GM20000 (cell line): ENCODE measurements at places on chromosomes 1 and 21.

DNA sequence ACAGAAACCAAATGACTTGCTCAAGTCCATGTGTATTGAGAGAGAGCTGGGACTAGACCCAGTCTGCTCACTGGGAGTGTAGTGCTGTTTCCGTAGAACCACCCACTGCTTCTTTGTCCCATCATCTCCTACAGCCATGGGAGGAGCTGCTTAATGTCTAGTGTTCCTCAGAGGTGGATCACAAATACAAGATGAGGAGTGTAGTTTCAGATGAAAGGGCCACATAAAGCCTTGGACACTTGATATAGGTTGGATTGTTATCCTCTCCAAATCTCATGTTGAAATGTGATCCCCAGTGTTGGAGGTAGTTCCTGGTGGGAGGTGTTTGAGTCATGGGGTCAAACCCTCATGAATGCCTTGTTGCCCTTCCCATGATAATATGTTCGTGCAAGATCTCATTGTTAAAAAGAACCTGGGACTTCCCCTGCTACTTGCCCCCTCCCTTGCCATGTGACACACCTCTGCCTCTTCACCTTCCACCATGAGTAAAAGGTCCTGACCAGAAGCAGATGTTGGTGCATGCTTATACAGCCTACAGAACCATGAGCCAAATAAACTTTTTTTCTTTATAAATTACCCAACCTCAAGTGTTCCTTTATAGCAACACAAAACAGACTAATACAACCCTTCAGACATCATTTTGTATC lies 127.5 kb upstream of the DNAH14 start:
- no peak for DNase-seq

DNA sequence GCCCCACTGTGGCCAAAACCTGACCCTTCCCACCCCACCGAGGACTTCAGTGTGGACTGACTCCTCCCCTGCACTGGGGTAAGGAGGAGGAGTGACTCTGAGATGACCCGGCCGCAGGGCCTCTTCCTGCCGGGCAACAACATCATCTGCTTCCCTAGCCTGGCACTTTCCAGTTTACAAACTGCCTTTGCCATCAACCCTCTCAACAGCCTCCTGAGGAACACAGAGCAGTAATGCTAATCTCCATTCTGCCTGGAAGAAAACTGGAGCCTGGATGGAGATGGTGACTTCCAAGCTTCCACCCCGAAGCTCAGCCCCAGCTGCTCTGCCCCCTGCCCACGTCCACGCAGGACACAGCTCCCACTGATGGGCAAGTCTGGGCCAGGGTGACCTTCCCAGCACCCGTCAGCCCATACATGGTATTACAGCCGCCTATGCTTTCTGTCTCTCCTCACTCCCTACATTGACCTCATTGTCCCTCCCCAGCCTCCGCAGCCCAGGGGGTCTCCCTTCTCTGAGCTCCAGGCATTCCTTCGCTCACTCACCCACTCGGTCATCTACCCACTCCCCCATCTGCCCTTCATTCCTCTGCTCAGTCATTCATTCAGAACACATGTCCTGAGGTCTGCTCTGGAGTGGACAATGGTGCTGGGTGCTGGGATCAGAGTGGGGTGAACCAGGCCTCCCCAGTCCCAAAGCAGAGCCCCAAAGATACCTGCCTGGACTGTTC lies 34.2 kb downstream of the RAP1GAP start:
- no peak for DNase-seq

GRCh38 chr1:3431266-3431665 lies 23.2 kb upstream of the ARHGEF16 start:
- DNase-seq, result no peak

GRCh38 chr21:31772674-31773555 lies 41.0 kb upstream of the SCAF4 start:
- DNase-seq, result peak; percentile 63

GRCh38 chr1:115685029-115685705 lies 43.4 kb downstream of the VANGL1 start:
- no peak for DNase-seq

DNA sequence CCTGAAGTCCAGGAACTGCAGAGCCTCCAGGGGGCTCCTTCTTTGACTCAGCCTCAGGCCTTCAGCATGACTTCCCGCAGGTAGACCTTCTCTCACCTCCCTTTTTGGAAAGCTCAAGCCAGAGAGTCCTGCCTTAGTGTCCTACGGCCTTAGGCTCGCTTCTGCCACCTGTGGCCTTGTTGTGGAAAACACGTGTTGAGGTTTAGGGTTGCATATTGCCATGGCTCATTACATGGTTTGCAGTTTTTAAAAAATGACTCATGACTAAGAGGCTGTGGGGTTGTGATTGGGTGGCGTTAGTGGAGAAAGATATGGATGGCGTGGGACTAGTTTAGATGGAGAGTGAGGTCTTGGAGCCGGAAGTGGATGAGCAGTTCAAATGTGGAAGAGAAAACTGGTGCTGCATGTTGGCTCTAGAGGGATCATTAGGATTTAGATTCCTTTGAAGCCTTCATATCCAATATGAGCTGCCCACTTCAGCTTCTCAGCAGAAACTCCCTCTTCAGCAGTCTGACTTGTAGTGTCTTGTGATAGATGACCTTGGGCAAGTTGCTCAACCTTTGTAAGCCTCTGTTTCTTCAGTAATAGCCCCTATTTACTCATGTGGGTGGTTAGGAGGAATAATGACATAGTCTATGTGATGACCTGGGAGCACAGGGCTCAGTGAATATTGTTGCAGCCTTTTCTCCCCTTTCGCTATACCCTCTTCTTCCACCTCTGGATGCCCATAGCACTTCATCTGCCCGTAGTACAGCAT lies 6.5 kb upstream of the FGGY start:
- peak; percentile 51 for DNase-seq

DNA sequence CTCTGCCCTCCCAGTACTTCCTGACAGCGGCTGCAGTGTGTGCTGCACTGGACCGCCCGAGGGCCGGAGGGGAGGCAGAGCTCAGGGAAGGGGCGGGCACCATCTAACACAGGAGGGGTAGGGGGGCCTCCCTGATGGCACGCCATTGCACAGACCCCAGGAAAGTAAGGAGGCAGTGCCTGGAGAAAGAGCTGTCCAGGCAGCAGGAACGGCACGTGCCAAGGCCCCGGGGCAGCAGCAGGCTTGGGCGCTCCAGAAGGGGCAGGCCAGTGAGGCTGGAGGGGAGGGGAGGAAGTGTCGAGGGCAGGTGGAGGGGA lies 110.7 kb downstream of the CRYAA start:
- DNase-seq, result no peak

DNA sequence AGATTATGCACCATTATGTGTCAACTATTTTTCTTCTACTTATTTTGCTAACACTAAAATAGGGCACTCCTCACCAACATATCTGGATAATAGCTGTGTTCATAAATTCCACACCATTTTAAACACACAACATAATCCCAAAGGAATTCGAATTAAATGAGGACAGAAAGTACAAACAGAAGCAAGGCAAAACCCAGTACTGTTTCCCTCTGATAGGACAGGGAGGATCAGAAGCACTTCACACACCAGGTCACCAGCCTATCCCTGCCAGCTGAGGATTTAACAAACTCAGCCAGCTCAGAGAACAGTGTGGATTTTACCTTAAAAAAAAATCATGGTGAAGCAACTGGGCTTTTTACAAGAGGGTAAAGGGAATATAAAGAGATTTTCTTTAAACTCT lies 20.0 kb downstream of the CRYZ start:
- DNase-seq, result no peak

GRCh38 chr21:36966821-36967768 lies 626 bp upstream of the HLCS start:
- no peak for DNase-seq

DNA sequence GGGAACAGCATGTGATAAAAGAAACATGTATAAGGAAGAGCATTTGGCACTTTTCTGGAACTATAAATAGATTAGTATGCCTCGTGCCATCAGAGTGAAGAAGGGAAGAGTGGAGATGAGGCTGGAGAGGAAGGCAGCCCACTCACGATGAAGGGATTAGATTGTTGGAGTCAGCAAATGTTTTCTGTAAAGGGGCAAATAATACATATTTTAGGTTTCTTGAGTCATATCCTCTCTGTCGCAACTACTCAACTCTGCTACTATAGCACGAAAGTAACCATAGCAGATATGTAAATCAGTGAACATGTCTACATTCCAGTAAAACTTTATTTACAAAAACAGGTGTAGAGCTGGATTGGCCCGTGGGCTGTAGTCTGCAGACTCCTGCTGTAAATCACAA lies 147.8 kb downstream of the TENT5C start:
- no peak for DNase-seq

- no peak for DNase-seq
Measured at GRCh38 chr21:42225571-42226155, 6.7 kb downstream of the ABCG1 start.

- DNase-seq, result no peak
Measured at GRCh38 chr1:20124456-20125057, 5.2 kb upstream of the PLA2G2D start.

GRCh38 chr1:43358121-43358745 lies 548 bp upstream of the CDC20 start:
- DNase-seq, result peak; percentile 73

DNA sequence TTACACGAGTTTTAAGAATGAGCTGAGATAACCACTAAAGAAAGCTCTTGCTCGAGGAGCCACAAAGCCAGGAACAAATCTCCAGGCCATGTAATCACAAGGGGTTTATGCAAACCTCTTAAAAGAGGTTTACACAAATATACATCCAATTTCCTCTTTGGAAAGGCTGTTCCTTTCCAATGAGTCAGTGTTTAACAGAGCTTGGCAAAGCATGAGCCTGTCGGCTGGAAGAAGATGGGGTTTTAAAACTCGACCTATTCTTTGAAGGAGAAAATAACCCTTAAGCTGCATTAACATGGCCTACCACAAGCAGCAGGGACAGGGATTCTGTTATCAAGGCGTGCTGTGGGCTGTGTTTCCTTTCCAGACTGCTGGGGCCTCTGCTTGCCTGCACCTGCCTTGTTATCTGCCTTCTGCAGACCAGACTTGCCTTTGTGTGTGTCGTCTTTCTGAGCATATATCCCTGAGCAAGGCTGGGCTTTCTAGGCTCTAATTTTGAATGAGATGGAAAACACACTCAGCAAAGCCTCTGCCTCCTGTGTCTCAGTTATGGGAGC lies 40.6 kb upstream of the CYP2J2 start:
- no peak for DNase-seq

- peak; percentile 98 for DNase-seq
Measured at GRCh38 chr1:37553927-37554808, at the start of gene SNIP1. SNIP1 (minus strand) TSS chr1:37554293; CDS start chr1:37554229, 64 bp downstream.

DNA sequence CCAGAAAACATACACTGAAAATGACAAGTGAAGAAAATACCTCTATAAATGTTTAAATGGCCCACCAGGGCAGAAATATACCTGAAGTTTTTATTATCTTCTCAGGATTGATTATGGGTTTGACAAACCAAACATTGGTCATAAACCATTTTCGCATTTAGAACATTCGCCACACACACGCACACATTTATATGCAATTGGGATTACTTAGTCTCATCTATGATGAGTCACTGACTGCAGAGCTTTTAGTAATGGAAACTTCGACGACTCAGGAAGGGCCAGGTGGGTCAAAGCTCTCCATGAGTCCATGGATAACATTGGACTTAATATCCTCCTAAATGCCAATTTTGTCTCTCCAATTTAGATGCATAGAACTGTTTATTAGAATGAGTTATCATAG lies 16.9 kb downstream of the NRDC start:
- no peak for DNase-seq

DNA sequence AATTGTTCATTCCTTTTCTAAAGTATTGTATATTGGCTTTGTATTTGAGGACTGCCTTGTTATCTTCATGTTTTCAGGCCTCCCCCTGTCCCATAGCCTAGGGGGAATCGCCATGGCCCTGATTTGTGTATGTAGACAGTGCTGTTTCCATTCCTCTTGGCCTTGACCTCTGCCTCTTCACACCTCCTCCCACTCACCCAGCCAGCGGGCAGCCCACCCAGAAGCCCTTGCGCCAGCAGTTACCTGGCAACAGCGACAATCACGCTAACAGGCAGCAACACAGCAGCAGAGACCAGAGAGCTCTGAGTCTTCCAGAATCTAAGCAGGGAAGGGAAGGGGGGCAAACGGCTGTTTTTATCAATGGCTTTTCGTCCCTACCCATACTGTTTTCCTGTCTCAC lies 50.0 kb upstream of the NPL start:
- peak; percentile 56 for DNase-seq

- no peak for DNase-seq
Measured at GRCh38 chr21:43311301-43311817, 115.6 kb downstream of the SIK1 start.

DNA sequence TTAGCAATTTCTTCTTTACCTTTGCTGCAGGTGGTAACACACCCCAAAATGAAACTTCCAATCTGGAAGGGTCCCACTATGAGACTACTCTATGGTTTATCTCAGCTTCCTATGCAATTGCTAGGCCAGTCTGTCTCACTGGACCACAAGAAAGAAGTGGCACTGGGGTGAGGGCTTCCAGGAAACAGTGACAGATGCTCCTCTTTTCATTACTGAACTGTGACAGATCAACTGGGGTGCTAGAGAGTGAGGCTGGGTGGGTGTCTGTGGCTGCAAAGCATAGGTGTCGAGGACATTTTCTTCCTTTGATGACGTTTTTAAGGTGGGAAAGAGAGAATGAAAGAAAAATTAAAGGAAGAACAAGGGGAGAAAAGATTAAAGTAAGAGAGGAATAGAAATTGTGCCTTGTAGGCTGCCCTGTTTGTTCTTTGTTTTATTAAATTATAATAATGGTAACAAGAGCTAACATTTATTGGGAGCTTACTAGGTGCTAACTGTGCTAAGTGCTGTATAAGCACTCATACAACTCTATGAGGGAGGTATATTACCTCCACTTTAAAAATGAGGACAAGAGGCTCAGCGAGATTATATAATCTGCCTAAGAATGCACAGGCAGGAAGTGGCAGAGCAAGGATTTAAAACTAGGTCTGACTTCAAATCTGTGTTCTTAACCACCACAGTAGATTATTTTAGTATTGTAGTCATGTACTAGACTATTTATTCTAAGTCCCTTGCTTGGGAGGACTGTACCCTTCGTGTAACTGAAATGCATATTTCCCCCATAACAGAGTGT lies 27.8 kb upstream of the DMRTA2 start:
- DNase-seq, result no peak

- DNase-seq, result peak; percentile 75
Measured at GRCh38 chr1:182616130-182617013, 12.2 kb upstream of the RGS16 start.

- DNase-seq, result no peak
Measured at GRCh38 chr1:201501144-201501543, 5.8 kb downstream of the CSRP1 start.

DNA sequence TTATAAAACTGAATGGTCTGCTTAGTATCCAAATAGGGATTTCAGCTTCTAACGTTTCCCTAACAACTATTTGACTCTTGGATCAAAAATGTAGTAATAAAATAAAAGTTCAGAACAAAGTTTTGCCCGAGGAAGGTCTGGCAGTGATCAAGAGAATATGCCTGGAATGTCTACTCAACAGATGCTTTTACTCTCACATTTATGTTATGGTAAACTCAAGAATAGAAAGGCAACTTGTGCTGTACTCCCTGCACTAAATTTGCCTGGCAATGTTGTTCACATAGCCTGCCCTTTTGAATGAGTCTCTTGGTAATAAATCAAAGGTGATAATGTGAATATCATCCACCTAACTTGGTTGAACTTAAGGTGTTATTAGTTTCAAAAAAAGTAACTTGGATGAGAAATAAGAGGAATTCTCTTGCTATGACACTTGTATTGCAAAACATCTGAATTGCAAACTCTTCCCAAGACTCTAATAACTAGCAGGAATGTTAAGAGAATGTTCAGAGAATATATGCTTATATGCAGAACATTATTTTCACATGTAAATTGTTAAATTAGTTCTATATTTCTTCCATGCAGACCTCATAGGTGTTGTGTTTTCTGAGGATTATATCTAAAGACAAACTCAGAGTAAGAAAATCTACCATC lies 215.8 kb downstream of the COL24A1 start:
- no peak for DNase-seq
